ENCODE measurements at places on chromosomes 1 and 21. TPM values are rescaled to one million over a fixed set of nuclear protein-coding genes. Genes with fewer than 3 reads are reported as not detected.

ATP13A2 gene
- 29.5 TPM for polyA plus RNA-seq

ZSWIM5 gene
- polyA plus RNA-seq: 6.3 TPM

FNBP1L gene
- 126 TPM for polyA plus RNA-seq

SLC9C2 gene
- 0.61 TPM for polyA plus RNA-seq

- no peaks in the 10 kb centered on the region for H3K4me1 ChIP-seq
- no peak overlapping the region for H3K27ac ChIP-seq
- DNase-seq: no peak
- H3K4me3 ChIP-seq: no peak overlapping the region
- H3K27me3 ChIP-seq: no peaks in the 10 kb centered on the region
- H3K36me3 ChIP-seq: no peaks in the 10 kb centered on the region
Observed at GRCh38 chr1:10914056-10914455, 98.4 kb upstream of the TARDBP start.

DNA sequence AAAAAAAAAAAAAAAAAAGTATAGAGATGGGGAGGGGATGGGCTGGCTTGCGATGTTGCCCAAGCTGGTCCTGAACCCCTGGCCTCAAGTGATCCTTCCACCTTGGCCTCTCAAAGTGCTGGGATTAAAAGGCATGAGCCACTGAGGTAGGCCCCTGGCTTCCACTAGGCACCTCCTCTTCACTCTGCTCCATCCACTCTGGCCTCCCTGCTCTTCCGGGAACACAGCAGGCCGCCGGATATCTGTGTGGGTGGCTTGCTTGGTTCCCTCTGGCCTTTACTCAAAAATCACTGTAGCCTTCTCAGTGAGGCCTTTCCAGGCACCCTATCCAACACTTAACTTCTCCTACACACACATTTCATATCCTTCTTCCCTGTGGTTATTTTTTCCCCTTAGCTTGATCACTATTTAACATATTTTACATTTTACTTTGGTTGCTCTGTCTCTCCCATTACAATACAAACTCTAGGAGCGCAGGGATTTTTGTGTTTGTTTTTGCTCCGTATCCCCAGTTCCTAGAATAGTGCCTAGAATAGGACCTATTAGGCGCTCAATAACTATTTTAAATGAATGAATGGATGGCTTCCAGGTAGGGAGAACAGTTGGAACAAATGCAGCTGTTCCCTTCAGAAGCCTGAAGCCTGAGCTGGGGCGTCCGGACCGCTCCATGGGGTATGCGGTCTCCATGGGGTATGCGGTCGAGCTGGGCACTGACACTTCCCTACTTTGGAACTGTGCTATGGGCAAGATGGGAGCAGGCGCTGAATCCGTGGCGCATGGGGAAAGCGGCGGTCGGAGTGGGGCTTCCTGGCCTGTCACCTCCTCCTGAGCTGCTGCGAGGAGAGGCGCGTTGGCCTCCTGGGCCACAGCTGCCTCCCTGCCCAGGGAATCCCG, 46.7 kb downstream of the H3-3A start:
- H3K36me3 ChIP-seq: no peaks in the 10 kb centered on the region
- H3K4me3 ChIP-seq: peak overlapping the region; percentile 38
- no peak for DNase-seq
- H3K27ac ChIP-seq: peak overlapping the region; percentile 92

DNA sequence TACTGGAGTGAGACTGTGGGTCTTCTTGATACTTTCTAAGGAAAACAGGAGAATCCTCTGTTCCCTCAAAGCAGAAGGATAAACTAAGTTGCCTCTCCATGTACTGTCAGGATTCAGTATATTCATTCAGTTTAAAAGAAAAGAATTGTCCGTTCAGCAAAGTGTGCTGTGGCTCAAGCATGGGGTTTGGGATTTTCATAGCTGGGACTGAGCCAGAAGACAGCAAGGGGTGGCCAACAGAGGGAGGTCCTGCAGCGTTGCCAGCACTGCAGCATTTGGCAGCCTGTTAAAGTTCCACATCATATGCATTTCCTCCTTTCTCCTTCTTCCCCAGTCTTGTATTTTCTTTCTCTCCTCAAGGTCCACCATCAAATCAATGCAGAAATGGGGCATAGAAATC, 75.1 kb downstream of the DTL start:
- DNase-seq: no peak
- H3K4me3 ChIP-seq: no peak overlapping the region
- H3K36me3 ChIP-seq: no peaks in the 10 kb centered on the region
- no peaks in the 10 kb centered on the region for H3K27me3 ChIP-seq
- H3K4me1 ChIP-seq: no peaks in the 10 kb centered on the region

- no peaks in the 10 kb centered on the region for H3K4me1 ChIP-seq
- H3K27ac ChIP-seq: no peak overlapping the region
Observed at GRCh38 chr1:202075389-202075788, 47.3 kb upstream of the GPR37L1 start.

DNA sequence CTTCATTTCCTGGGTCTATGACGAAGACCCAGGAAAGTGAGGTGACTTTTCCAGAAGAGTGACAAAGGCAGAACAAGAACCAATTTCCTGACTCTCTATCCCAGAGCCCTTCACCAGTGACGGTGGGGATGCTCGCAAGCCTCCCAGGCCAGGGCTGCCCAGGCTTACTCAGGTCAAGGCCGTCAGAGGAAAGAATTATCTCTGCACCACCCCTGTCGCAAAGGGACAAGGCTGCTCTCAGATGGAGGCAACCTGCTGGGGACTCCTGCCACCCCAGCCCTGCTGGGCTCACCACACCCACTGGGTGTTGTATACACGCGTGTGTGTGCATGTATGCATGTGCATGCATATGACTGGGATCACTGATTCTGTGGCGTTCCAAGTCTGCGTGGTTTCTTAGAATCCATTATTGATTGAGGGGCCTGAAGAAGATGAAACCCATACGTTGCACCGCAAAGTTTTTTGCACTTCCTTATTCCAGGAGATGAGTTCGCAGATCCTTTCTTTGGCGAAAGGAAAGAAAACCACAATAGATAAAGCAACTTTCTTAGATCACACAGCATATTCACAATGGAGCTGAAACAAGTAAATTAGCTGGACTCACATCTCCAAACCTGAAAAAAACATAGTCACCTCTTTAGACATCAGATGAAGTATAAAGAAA, 255.8 kb downstream of the RHOU start:
- peaks cover 45% of the 10 kb centered on the region for H3K4me1 ChIP-seq
- H3K27me3 ChIP-seq: no peaks in the 10 kb centered on the region
- H3K27ac ChIP-seq: no peak overlapping the region
- DNase-seq: no peak
- no peak overlapping the region for H3K4me3 ChIP-seq

- DNase-seq: no peak
- no peaks in the 10 kb centered on the region for H3K27me3 ChIP-seq
- no peaks in the 10 kb centered on the region for H3K36me3 ChIP-seq
- no peak overlapping the region for H3K4me3 ChIP-seq
- H3K4me1 ChIP-seq: no peaks in the 10 kb centered on the region
Observed at GRCh38 chr1:158196461-158196860, 15.8 kb downstream of the CD1D start.

DNA sequence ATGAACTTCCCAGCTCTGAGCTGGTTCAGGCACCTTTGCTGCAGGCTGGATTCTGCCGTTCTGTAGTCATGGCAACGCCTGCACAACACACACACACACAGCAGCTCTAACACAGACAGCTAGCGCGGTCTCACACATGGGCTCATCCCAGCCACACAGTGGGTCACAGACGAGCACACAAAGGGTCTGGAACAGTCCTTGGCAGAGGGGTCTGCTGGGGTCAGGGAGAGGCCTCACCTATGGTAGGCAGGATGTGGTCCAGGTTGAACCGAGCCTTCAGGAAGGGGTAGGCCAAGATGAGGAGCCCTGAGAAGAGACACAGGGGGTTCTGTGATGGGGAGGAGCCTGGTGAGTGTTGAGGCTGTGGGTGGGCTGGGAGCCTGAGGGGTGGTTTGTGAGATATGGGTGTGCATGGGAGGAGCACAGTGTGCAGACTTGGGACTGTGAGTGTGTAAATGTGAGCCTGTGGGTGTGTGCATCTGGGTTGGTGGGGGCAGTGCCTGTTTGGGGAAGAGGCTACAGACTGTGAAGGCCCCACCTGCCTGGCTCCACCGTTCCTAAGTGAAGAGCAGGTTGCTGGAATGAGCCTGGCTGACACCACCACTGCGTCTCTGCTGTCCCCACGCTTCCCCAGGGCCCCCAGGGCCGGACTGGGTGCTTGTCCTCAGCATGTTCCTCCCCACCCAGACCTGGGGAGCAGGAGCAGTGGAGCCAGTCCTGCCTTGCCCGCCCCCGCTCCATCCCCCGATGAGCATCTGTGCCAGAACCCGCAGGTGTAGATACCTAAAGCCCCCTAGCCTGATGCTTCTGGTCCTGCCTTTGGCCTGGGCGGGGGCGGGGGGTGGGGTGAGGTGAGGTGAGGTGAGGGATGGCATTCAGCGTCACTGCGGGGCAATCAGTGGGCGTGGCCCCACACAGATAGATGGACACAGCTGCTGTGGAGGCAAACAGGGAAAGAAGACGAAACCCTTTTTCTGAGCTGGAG, 1.5 kb downstream of the KNCN start:
- no peaks in the 10 kb centered on the region for H3K4me1 ChIP-seq
- H3K27ac ChIP-seq: no peak overlapping the region
- no peak overlapping the region for H3K4me3 ChIP-seq
- no peak for DNase-seq

- no peaks in the 10 kb centered on the region for H3K36me3 ChIP-seq
- peak overlapping the region; percentile 99 for H3K4me3 ChIP-seq
- peak overlapping the region; percentile 84 for H3K27ac ChIP-seq
- DNase-seq: no peak
- H3K27me3 ChIP-seq: no peaks in the 10 kb centered on the region
Observed at GRCh38 chr1:95233319-95233736, 682 bp upstream of the RWDD3 start.

- no peaks in the 10 kb centered on the region for H3K27me3 ChIP-seq
- peaks cover 10% of the 10 kb centered on the region for H3K4me1 ChIP-seq
- no peak overlapping the region for H3K27ac ChIP-seq
- no peak for DNase-seq
Observed at GRCh38 chr1:37453647-37454046, 20.7 kb upstream of the ZC3H12A start.

DNA sequence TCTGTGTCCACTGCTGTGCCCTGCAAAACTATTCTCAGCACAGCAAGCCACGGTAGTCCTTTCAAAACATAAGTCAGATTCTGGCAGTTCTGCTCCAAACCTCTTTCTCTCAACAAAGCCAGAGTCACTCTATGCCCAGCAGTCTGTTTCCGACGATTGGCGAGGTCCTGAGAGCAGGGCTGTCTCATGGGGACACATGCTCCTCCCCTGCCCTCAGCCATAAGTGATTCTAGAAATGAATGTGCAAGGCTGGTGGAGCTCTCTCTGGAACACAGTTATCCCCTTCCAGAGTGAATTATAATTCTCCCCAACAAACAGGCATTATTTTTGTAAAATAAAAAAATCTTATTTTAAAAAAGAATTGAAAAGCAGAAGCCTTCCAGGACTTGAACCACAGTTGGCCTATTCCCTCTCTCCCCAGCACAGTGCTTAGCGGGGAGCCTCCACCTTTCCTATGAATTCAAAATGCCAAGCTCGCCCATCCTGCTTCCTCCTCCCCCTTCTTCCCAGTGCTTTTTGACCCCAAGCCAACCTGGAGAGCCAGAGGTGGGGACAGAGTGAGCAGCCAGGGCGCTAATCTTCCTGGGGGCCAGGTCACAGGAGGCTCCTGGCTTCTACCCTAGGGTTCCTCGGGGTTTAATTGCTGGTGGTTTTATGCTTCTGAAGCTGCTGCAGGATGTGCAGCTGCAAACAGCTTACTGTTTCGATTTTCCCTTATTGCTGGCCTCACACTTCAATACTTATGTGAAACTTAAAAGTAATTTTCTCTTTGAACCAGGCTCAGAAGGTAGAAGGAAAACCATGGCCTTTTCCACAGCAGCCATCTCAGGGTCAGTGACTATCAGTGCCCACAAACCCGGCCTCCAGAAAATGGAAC, 41.1 kb downstream of the KCNJ6 start:
- no peaks in the 10 kb centered on the region for H3K36me3 ChIP-seq
- H3K4me3 ChIP-seq: no peak overlapping the region
- no peaks in the 10 kb centered on the region for H3K27me3 ChIP-seq
- no peak for DNase-seq
- H3K27ac ChIP-seq: no peak overlapping the region

GRCh38 chr21:44712203-44713028, 1.0 kb upstream of the TSPEAR start:
- no peaks in the 10 kb centered on the region for H3K36me3 ChIP-seq
- peak; percentile 4 for DNase-seq
- no peak overlapping the region for H3K4me3 ChIP-seq

GRCh38 chr1:6157132-6157527, 23.0 kb downstream of the CHD5 start:
- H3K36me3 ChIP-seq: no peaks in the 10 kb centered on the region
- H3K27ac ChIP-seq: no peak overlapping the region
- no peaks in the 10 kb centered on the region for H3K4me1 ChIP-seq
- DNase-seq: peak; percentile 44
- peaks cover 35% of the 10 kb centered on the region for H3K27me3 ChIP-seq
- H3K4me3 ChIP-seq: no peak overlapping the region

- no peaks in the 10 kb centered on the region for H3K36me3 ChIP-seq
- no peaks in the 10 kb centered on the region for H3K27me3 ChIP-seq
- H3K4me3 ChIP-seq: no peak overlapping the region
Observed at GRCh38 chr1:47772281-47772680, 224.9 kb downstream of the TRABD2B start.

- no peaks in the 10 kb centered on the region for H3K36me3 ChIP-seq
- H3K27ac ChIP-seq: no peak overlapping the region
- peak; percentile 65 for DNase-seq
- H3K27me3 ChIP-seq: peaks cover 29% of the 10 kb centered on the region
Observed at GRCh38 chr21:45454926-45455673, 50.1 kb downstream of the COL18A1 start.
